ENCODE measurements at places on chromosomes 2 and 18.

DNA sequence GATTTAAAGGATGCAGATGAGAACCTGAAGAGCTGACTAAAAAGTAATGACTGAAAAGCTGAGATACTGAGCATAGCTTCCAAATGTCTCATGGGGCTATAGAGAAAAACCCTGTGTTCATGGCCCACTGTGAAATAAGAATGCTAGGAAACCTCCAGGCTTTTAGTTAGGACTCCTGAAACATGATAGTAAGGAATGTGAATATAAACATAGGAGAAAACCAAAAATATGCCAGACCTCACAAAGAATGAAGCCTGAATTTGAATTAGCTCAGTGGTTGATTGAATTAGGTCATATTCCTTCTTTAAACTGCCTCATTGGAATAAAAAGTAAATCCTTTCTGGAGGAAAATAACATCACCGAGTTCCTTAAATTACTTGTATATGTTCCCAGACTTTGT lies 194.5 kb upstream of the NXPH2 start:
- no peak for DNase-seq

DNA sequence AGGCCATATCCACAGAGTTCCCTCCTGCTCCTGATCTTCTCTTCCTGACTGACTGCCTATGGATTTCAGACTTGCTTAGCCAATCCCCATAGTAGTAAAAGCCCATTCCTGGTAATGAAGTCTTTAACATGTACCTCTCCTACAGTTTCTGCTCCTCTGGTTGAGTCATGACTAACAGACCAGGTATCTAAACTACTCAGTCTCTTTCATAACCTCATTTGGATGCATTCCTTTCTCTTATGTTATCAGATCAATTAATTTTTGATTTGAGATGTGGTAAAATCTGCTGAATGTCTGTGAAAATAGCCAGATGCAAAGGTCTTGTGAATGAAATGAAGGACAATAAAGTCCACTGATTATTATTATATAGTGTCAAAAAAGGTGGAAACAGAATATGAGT lies 198.0 kb downstream of the NBAS start:
- no peak for DNase-seq

DNA sequence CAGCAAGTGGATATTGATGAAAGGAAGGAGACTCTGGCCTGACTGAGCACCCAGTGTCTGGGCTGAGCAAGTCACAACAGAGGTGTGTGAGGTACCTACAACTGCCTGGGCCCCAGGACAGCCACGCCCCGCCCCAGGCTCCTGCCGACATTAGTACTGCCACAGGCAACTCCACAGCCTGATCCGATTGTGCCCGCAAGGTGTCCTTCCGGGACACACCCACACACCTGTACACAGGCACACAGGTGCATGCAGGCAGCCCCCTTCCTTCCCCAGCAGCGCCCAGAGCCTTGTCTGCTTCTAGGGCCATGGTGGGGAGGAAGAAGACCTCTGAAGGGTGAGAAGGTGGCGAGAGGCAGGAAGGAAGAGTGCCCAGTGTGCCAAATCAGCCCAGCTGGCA lies 83.6 kb downstream of the TNS1 start:
- DNase-seq, result no peak

DNA sequence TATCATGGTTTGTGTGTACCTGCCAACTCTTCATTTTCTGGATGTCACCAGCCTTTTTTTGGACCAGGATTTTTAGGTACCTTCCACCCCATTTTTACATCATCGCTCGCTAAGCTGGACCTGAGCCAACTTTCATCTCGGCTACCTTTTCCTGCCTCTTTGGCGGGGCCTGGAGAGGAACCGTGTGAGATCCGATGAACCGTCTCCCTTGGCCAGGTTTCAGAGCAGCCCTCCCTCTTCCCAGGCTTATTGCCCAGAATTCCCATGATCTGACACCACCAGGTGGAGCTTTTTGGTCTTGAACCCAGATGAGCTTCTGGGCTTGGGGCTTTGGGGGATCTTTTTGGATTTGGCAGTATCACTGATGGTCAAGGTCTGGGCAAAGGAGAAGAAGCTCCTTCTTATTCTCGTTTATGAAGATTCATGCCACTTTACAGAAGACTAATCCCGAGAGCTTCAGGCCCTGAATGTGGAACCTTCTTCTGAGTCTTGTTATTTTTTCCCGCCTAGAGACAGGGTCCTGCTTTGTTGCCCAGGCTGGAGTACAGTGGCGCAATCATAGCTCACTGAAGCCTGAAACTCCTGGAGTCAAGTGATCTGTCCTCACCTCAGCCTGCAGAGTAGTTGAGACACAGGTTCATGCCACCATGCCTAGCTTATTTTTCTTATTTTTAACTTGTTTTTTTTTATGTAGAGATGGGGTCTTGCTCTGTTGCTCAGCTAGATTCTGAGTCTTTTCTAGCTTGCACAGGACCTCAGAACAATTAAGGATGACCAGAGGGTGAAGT lies 50.4 kb downstream of the GATA6 start:
- DNase-seq, result no peak

DNA sequence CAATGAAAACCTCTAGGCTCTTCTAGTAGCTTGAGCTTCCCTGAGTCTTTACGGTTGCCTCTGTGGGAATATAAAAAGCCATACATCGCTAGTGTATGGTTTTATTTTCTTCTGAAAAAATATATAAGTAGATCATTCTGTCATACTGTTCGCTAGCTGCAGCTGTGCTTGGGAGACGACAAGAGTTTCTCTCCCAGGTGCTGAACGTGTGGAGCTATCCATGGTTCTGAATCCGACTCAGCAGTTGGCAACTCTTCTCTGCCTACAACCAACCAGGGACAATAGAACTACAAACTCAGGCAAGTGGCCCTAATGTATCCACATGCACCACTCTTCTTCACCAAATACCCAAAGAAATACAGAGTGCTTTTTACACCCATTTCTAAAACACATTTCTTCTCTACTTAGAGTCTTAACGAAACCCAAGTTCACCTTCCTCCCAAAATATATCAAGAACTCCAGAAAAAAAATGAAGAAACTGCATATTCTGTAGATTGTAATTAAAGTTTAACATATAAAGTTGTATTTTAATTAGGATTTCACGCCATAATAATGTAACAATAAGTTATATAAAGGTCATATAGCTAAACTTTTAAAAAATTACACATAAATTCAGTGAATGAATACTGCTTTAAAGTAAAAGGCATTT lies 2.2 kb upstream of the KCNH7 start:
- DNase-seq, result no peak

GRCh38 chr2:25063876-25064660 lies 22.2 kb downstream of the EFR3B start:
- no peak for DNase-seq

GRCh38 chr2:133553251-133553650 lies 15.0 kb downstream of the NCKAP5 start:
- no peak for DNase-seq

DNA sequence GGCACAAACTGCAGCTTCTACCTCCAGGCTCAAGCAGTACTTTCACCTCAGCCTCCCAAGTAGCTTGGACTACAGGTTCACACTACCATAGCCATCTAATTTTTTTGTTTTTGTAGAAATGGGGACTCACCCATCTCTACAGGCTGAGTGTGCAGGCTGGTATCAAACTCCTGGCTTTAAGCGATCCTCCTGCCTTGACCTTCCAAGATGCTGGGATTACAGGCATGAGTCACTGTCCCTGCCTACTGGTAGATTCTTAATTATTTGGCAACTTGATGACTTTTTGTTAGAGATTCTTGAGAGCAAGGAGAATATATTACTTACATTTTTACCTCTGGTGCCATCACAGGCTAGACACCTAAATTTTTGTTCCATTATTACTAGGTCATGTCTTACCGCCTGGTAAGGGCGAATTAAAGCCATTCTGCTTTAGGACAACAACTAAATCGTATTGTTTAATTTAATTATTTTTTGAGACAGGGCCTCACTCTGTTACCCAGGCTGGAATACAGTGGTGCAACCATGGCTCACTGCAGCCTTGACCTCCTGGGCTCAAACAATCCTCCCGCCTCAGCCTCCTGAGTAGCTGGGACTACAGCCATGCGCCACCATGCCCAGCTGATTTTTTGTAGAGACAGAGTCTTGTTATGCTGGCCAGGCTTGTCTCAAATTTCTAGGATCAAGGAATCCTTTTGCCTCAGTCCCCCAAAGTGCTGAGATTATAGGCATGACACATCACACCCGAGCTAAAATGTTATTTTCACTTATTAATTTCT lies 15.7 kb downstream of the DYNC1I2 start:
- no peak for DNase-seq

- peak; percentile 74 for DNase-seq
Observed at GRCh38 chr2:219441451-219442255, 7.0 kb downstream of the SPEG start.

Measured in CD4-positive, alpha-beta T cell treated with Interleukin-6 at 100 ng/mL for 8 hours (primary cell).